ENCODE measurements at places on chromosomes 3 and 15.

DNA sequence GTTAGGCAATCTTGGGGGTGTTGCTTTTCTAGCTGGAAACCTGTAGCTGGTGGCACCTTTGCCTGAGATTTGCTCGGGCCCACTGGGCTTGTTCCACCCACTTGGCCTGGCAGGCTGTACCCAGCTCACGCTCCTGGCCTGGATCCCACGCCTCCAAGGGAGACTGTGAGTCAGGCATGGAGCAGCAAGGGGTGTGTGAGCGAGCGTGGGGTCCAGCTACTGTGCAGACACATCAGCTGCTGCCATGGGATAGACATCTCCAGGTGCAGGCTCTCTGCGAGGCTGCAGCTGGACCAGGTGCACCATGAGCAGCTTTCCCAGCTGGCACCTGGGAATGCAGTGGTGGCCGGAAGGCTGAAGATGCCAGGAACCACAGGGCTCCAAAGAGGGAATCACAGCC lies 36.0 kb downstream of the NR1D2 start:
- DNase-seq, result no peak

GRCh38 chr15:49693498-49693897 lies 72.7 kb downstream of the DTWD1 start:
- no peak for DNase-seq

GRCh38 chr3:43728947-43729346 lies 38.2 kb downstream of the ABHD5 start:
- no peak for DNase-seq

- DNase-seq, result no peak
These were observed 284.1 kb upstream of the LRRFIP2 start for GRCh38 chr3:37458162-37459120.

DNA sequence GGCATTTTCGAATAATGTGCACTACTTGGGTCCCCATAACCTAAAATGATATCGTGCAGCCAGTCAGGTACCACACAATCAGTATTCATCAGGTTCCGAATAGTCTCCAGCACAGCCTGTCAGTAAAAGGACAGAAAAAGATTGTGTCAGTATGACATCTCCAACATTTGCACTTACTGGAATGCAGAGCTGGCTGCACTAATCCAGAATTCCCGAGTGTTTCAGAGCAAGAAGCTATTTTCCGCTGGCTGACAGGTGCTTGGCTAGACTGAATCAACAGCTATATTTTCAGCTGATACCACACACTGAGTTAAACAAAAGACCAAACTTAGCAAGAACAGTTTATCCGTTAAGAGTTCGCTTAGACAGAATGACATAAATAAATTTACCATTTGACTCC lies 68.8 kb downstream of the AQR start:
- no peak for DNase-seq

DNA sequence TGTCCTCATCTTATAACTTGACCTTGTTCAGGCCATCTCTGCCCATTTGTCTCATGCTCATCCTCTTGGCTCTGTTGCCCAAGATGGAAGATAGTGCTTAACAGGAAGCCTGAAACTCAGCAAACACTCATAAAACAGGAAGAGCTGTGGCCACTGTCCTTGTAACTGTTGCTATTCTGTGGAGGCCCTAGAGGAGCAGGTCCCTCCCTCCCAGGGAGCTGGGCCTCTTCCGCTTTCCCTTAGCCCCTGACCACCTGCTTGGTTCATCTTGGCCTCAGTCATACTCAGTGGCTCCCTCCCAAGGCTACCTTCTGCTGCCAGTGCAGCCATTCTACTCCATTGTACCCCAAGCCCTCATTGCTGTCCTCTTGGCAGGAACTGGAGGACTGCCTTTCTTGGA lies 3.5 kb downstream of the MAPKAPK3 start:
- no peak for DNase-seq

GRCh38 chr15:61038387-61038786 lies 190.7 kb downstream of the RORA start:
- DNase-seq, result no peak
